ENCODE measurements at places on chromosomes 2 and 18. TPM values are rescaled to one million over a fixed set of nuclear protein-coding genes. Genes with fewer than 3 reads are reported as not detected.
A peak's percentile ranks its signal among the peaks of the same experiment; 100 is the strongest.

The TAF1B gene
- 16.3 TPM for total RNA-seq

The TMEM198 gene
- total RNA-seq: not detected

The ITGA4 gene
- total RNA-seq: 0.90 TPM

- no peak for DNase-seq
These were observed 38.7 kb downstream of the MAP4K4 start for GRCh38 chr2:101736233-101736632.

DNA sequence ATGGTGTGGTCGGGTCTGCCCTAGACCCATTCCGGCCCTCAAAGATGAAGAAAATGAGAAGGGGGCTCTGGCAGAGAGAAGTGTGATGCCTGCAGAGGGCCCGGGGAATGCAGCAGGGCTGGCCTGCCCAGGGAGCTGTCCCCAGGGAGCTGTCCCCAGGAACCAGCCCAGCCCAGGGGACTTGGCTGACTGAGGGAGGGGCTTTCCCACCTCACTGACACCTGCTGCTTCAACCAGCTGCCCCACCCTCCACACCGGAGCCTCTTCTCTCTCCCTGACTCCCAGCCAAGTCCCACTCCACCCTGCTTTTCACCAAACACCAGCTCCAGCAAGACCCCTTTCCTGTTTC lies 111.2 kb downstream of the STPG4 start:
- DNase-seq: no peak

DNA sequence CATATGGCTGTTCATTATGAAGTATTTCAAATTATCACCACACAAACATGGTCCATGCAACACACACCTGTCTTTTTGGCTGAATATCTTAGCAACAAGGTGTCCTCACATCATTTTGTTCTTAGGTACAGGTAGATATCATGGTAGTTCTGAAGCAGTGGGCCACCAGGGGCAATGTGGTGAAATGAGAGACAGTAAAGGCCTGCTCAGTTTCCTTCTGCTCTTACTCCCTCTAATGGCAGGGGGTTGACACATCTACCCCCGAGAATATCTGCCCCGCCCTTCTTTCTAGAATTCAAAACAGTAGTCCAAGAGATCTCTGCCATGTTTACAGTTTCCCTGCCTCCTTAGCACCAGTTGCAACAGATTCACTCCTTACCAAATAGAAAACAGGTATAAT lies 147.0 kb upstream of the KLHL14 start:
- DNase-seq: peak; percentile 37

DNA sequence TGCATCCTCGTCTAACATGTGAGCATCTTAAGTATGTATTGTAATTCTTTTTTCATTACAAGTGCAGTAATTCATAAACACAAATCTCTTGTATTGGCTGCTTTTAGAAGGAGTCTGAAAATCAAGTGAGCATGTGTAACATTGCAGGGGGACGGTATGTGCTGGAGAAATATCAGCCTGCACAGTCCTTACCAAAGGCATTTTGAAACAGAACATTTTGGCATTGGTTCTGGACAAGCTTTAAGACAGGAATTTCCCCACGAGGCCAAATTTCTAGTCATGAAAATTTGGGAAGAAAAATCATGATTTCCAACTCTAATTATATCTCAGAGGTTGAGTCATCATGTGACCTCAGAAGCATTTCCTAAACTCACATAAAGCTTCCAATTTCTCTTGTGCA lies 24.7 kb upstream of the NRP2 start:
- no peak for DNase-seq

Data from dermis microvascular lymphatic vessel endothelial cell (primary cell).